ENCODE measurements at places on chromosomes 11 and 22.

DNA sequence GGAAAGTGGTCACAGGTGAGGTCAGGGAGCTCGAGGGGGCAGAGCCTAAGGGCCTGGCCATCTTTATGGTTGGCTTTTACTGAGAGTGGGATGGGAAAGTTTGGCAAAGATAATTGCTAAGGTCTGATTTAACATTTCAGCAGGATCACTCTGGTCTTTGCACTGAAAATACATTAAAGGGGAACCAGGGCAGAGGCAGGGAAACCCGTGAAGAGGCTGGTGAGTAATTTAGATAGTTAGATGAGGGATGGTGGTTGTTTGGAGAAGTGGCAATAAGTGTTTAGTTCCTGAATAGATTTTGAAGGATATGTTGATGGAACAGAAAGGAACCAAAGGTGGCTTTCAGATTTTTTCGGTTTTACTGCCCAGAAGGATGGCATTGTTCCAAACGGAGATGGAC lies 50.8 kb downstream of the SCN3B start:
- no peak for DNase-seq

GRCh38 chr11:15699978-15700377 lies 585.3 kb downstream of the INSC start:
- no peak for DNase-seq

- DNase-seq = no peak
Measured at GRCh38 chr11:131025421-131026125, 109.3 kb upstream of the SNX19 start.

- DNase-seq = no peak
Measured at GRCh38 chr11:76808996-76809395, 25.8 kb downstream of the TSKU start.

- no peak for DNase-seq
Measured at GRCh38 chr11:127618721-127619120, 618.2 kb upstream of the KIRREL3 start.

GRCh38 chr11:55658031-55658573 lies 3.9 kb upstream of the OR4C6 start:
- no peak for DNase-seq

DNA sequence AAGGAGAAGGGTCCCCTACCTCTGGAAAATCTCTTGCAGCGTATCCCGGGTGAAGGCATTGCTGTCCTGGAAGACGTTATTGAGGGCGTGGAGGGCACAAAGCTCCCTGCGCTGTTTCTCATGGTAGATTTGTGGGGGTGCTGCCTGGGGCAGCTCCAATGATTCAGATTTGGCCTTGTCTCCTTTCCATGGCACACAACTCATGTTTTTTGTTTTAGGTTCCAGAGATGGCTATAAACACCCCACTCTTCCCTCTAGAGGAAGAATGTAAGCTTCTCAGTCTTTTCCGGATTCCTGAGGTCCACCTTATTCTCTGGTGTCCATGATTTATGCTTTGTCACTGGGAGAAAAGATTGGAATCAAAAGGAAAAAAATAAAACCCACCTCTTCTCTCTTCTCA lies 959 bp downstream of the JOSD1 start:
- no peak for DNase-seq

- DNase-seq = no peak
Measured at GRCh38 chr11:35344681-35345574, 74.4 kb downstream of the SLC1A2 start.

GRCh38 chr11:61771985-61772455 lies 19.6 kb downstream of the MYRF start:
- DNase-seq = no peak

DNA sequence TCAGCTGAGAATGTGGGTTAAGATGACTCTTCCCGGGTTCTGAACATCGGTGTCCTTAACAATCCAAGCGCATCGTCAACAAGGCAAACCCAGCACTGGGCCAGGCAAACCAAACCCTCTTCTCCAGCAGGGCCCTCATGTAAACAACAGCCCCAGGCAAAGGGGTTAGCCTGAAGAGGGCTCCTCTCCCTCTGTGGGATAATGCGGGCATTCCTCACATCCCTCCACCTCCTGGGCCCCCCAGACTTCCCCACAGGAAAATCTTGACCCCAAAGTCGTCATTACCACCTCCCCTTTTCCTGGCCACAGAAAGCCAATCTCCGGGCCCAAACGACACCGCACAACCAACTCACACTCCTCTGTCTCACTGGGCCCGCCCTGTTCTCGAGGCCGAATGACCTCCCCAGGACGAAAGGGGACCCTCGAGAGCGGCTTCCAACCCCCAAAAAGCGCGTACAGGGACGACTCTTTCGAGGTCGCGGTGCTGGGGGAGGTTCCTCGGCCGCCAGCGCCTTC lies 566 bp downstream of the DDB1 start:
- no peak for DNase-seq

DNA sequence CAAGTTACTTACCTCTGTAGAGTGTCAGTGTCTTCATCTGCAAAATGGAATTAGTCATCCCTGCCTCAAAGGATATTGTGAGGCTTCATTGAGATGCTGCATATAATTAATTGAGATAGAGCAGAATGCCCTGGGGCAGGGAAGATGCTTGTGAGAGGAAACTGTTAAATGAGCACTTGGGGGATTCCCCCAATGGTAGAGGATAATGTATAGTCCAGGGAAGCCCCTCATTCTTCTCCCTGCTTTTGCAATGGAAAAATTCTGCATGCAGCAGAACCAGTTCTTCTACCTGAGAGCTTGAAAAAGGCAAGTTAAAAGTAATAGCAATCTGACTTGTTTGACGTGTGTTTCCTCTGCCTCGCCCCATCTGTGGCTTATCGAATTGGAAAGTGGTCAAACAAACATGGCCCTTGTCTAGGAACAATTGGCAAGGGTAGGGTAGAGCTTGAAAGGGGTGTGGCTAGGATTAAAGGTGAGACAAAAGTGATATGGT lies 90.9 kb downstream of the NAV2 start:
- DNase-seq = no peak

DNA sequence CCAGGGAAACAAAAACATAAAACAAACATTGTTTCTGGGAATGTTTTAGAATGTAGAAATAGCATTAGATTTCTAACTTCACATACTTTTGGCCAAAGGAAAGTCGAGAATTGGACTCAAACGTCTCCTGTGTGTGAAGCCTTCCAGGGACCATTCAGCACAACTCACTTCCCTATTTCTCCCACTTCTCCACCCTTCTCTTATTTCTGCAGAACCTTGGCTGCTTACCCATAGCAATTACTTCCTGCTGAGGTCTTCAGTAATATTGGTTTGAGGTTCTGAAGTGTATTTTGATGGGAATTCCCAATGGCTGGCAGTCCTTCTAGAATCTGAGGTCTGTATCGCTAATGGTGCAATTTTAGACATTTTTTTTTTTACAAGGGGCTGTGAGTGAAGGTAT lies 158.3 kb upstream of the SNX19 start:
- no peak for DNase-seq

DNA sequence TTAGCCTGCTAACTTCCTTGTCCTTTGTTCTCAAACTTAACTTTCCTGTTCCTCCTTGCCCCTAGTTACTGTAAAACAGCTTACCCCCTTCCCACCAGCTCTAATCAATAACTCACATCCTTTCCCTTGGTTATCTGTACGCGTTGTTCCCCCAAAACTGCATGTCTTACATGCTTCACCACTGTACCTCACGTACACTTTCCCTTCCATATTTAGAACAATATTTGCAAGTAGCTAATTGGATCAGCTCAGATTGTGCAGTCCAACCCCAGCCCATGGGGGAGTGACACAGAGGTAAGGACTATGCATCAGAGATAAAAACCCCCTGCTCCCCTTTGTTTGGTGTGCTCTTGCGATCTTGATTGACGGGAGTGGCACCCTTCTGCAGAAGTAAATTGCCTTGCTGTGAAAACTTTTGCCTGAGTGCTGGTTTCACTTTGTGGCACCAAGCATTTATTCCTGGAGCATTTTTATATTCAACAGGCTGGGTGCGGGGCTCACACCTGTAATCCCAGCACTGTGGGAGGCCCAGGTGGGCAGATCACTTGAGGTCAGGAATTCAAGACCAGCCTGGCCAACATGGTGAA lies 30.9 kb downstream of the MIF start:
- DNase-seq = no peak

DNA sequence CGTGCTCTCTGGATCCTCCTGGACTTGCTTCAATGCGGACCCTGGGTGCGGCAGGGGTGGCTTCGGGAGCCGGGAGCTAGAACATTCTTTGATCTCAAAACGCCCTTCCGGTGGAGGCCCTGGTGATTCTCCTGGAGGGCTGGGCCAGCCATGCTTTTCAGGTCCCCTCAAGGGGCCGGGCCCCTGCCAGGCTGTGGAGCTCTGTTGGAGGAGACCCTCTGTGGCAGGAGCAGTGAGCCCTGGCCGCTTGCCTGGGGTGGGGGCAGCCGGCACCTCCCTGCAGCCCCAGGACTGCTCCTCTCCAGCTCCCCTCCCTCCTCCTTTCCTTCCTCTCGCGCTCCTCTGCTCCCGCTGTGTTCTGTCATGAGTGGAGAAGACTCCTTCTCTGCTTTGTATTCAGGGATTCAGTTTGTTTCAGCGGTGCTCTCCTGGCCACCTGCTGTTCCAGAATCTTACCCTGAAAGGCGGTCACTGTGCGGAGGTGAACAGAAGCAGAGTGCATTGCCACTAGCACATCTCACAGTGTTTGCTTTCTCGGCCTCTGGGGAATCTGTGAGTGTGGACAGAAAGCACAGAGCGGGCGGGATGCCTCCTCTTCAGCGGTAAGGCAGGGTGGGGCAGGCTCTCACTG lies 289.1 kb downstream of the TBC1D22A start:
- no peak for DNase-seq

- no peak for DNase-seq
Measured at GRCh38 chr11:128726458-128727139, 32.7 kb downstream of the FLI1 start.

GRCh38 chr11:118175993-118176777 lies at the start of gene SCN2B:
Gene SCN2B, minus strand, starts transcription at chr11:118176639. Its CDS starts 208 bp downstream, at chr11:118176431.
- no peak for DNase-seq

- no peak for DNase-seq
Measured at GRCh38 chr11:4932751-4933150, 8.6 kb upstream of the OR51G1 start.

DNA sequence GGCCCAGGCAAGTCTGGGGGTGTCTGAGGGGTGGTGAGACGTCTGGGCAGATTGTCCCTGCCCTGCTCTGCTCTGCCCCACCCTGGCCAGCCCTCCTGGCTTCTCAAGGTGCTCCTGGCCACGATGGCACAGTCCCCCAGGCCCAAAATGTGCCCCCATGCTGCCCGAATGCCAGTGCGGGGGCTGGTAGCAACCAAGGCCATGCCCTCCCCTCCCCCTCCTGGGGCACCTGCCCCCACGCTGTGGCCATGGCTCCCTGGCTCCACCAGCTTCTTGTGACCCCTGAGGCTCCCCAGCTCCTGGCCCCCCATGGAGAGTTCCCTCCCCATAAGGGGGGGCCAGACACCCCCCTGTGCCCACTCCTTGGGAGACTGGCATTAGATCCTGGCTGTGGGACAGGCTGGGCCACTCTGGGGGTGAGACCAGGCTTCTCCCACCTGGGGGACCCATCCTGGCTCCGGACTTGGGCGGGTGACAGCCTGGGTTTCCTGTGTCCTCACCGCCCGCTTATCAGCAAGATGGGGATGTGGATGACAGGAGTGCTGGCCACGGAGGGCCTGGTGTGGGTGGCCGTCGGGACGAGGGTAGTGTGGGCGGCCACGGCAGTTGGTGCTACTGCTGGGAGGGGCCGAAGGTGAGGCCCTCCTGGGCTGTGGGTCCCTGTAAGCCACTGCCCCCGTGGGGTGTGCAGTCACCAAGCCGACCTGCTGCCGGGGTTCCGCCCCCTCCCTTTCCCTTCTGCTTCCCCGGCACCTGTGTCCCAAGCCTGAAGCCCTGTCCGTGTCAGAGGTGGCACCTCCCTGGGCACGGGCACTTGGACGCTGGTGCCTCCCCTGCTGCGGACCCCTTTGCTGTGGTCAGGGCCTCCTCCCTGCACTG lies 15.9 kb upstream of the MUC6 start:
- DNase-seq = no peak

GRCh38 chr22:45304971-45305370 lies 4.8 kb upstream of the FAM118A start:
- no peak for DNase-seq

All from activated T-helper 1 cell treated with anti-CD3 and anti-CD28 coated beads, Interleukin-2, amount 50 U/mL, for 16 hours (primary cell).